ENCODE measurements at places on chromosomes 2 and 18.

DNA sequence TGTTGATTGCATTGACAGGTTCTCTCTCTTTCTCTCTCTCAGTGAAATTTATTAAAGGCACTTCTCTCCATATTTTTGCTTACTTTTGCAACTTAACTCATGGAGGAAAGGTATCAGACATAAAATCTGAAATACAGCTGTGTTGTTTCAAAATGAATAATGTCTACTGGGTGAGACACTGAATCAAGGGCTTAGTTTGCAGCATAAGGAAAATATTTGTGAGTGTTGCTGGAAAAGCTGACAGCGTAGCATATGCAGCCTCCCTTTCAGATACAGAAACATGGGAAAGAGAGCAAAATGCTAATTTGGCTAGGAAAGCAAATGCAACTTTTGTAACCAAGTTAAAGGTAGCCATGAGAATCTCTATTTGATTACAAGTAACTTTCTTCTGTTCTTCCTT lies 81.5 kb upstream of the COL3A1 start:
- no peak for DNase-seq

DNA sequence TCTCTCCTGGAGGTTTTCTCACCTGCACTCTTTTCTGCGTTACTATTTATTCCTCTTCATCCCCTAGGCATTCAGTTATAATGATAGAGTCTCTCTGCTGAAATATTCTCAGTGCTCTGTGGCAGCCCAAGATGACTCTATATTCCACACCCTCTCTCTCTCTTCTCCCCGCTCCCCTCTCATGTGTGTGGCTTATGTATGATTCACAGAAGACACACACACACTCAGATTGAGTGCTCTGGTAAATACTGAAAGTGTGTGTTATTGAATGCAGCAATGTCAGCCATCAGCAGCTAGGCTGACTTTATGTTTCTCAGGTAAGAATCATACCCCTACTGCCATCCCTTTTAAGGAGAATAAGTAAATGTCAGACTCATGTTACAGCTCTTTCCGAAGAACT lies 201.2 kb downstream of the SLC4A10 start:
- DNase-seq = no peak

DNA sequence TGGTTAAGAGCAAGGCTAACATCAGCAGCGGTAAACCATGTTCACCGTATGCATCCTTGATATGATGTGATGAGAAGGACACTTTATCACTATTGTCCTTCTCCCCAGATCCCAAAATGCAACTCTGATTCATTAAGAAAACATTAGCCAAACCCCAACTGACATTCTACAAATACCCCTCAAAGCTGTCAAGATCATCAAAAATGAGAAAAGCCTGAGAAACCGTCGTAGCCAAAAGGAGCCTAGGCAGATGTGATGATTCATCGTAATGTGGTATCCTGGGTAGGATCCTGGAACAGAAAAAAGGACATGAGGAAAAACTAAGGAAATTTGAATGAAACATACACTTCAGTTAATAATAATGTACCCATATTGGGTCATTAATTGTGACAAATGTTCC lies 67.3 kb upstream of the ST6GAL2 start:
- no peak for DNase-seq

DNA sequence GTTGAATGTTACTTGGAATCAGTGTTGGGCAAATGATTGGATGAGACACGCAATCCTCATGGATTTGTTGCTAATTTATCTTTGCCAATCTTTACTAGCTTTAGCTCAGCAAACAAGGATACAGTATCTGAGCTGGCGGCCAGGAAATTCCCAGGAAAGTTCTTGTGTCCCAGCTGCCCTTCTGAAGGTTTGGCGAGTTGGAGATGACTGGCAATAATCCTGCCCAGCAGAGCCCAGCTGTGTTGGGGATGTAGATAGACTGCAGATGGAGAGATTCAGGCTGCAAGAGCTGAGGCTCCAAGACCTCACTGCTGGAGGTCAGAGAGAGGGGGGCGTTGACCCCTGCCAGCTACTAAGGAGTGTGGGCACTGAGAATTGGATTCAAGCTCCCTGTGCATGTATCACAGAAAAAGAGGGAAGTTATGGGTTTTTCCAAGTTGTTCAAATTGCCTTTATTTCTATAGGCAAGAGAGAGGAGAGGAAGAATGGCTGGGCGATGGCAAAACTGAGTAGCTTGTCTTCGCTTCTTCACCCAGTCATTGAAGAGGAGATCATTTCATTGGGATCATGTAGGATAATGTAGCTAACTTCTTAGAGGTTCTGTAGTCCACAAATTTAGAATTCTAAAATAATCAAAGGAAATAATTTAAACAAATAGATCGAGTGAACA lies 506.8 kb upstream of the LRATD1 start:
- DNase-seq = no peak

DNA sequence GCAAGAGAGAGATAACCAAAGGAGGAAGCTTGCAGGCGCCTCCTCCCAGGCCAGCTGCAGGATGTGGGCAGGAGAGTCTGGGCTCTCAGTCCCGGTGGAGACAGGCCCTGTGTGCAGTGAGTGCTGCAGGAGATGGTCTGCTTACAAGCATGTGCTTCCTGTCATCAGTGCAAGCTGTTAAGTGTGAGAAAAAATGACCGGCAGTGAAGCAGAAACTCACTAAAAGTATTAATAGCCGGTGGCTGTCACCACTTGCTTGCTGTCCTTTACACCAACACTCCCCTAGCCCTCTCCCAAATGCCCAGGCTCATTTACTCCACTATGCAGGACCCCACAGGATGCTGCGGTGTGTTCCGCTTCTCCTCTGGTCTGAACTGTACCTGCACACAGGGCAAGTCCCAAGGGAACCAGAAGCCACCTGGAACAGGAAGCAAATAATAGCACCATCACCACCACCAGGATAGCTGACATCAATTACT lies 435.6 kb upstream of the HS6ST1 start:
- DNase-seq = no peak
